Stimulated activated CD4-positive, alpha-beta T cell treated with anti-CD3 and anti-CD28 coated beads, Interleukin-1b, Interleukin-23, amount 100 ng/mL, for 1 hour (primary cell): ENCODE measurements at places on chromosomes 4 and X.

DNA sequence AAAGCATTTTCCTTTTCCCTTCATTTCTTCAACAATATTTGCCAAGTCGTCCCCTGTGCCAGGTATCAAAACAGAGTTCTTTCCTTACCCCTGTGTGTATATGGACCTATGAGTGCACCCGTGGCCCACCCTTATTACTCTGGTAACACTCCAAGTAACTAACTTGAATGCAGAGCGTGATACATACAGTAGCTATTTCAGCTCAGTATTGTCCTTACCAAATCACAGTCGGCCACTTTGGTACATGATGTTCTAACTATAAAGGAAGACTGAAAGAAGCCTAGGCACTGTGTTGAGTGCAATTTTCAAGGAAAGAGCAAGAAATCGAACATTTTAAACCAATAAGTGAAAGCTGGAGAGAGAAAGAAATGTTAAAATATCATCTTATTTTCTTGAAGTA is 88.4 kb downstream of the ARX start:
- no peak for DNase-seq

DNA sequence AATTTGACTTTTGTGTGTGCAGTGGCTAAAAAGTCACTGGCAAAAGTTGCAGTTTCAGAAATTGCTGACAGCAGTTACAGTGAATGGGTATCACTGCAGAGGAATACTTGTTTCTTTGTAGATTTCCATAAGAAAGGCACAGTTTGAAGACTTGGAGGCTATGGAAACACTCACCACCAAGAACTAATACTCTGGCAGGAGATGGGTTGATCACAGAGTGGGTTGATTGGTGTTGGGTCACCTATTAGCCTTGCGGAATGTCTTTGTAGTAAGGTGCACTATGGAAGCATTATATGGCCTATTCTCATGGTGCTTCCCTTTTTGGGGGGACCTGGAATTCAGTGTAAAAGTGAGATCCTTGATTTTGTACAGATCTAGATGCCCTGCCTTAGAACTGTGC is 502.8 kb downstream of the CFAP47 start:
- no peak for DNase-seq

DNA sequence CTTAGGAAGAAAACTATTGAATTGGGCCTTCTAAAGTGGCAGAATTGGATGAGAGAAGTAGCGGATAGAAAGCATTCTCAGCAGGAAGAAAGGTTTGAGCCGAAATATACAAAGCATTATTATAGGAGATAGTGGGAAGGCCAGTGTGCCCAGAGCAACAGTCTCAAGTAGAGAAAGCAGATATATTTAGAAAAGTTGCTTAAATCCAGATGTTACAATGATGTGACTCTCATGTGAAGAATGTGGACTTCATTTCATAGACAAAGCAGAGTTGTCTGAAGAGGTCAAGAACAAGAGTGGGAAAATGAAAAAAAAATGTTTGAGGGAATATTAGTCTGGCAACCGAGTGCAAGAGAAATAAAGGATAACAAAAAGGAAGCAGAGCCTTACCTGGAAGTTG is 66.9 kb downstream of the SYNPO2 start:
- no peak for DNase-seq

GRCh38 chr4:113623274-113623894 is 138.2 kb downstream of the CAMK2D start:
- DNase-seq = no peak

DNA sequence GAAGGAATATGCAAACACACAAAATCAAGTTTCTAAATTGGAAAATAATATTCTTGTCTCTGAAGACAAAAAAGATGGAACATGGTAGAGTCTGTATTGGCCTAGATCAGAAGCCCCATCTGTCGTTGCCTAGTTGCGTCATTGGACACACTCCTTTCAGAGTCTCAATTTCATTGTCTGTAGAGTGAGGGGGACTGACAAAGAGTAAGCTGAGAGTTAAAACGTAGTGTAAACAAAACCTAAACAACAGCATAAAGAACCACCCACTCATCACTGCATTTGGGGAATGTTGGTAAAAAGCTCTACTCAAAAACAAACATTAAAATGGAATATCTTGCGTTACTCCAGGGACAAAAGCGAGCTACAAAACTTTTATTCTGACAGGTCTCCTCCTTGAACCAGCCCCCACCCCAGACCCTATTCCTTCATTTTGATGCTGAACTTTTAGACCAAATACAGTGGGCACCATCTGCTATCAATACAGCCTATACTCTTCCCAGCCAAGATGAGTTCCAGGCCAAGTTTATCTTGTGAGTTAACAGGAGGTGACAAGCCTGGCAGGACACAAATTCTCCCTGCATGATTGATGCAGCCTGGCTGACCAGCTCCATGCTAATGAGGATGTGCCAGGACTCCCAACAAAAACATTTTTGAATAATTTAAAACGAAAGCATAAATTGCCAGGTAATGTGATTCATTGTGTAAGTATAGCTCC is 125.2 kb downstream of the COL25A1 start:
- no peak for DNase-seq

GRCh38 chrX:2714551-2714950 is 23.5 kb downstream of the CD99 start:
- no peak for DNase-seq

GRCh38 chr4:19348746-19349145 is 903.0 kb upstream of the SLIT2 start:
- no peak for DNase-seq

- DNase-seq = no peak
Observed at GRCh38 chr4:165610679-165611437, 232.1 kb downstream of the CPE start.

DNA sequence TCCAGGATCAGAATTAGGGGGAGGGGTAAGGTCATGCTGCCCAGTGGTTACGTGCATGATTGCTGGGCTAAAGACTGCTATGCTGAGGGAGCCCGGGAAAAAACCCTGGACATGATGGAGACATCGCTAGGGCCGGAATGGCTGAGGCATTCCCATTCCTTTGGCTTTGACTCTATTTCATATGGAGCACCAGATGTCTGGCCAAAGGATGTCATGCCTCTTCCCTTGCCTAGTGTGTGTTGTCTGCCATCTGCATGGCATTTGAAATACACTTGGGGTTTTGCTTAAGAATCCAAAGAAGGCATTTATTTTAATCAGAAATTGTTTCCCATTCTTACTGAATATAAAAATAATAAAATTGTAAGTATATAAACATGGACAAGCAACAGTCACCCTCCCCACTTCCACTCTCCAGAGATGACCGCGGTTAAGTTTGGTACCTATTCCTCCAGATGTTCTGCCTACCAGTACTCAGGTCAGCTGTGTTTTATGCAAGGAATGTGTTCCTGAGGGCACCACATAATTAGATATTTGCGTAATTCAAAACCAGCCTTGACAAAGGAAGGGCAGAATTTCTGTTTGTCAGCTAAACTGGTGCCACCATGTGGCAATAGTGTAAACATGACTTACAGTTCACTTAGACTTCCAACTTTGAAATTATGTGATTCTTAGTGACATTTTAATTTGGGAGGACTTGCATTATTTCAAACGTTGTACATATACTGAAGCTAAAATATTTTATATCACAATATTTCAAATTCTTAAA is 105.9 kb downstream of the CT47B1 start:
- DNase-seq = no peak

DNA sequence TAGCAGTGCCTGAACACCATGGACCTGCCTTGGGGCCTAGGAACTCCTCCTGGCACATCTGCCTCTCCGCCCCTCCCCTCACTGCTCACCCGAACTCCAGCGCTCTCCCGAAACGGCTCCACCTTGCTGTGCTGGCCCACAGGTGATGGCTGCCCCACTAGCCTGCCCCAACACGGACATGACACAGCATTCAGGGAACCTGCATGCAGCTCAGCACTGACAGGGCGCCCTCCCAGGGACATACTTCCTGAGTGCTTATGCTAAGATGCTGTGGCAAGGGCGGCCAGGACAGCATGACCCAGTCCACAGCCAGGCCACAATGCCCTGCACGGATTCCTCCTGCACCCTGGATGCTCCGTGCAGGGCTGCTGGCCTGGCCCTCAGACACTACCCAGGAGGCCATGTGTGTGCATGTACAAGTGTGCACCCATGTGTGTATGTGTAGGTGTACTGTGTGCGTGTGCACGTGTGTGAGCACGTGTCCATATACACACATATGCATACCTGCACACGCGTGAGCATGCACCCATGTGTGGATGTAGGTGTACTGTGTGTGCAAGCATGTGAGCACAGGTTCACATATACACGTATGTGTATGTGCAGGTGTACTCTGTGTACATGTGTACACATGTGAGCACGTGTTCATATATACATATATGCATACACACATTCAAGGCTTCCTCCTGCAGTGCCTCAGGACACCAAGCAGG is 6.0 kb downstream of the TMEM271 start:
- no peak for DNase-seq

DNA sequence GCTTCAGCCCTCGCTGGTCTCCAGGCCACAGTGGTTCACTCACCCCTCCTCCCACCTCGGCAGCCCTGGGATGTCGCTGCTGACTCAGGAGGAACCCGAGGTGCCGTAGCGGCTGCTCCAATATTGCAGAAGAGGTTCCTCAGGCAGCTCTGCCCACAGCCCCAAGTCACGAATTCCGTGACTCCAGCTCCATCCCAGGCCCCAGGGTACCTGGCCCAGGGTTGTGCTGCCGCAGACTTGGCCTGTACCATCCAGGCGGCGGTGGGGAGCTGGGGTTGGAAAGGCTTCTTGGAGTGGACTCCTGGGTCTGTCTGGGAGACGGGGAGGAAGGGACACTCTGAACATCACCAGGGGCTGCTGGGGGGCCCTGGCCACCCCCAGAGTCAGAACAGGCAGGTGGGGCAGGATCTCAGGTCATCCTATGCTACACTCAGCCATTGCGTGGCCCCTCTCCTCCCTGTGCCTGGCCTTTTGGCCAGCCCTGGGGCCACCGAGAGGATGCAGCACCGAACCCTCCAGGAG is 728 bp upstream of the HGFAC start:
- no peak for DNase-seq

GRCh38 chrX:77527233-77528001 is 80.2 kb downstream of the FGF16 start:
- no peak for DNase-seq

GRCh38 chr4:176988226-176988625 is 195.5 kb upstream of the VEGFC start:
- DNase-seq = no peak

- no peak for DNase-seq
Observed at GRCh38 chr4:171847751-171848150, 34.5 kb downstream of the GALNTL6 start.

DNA sequence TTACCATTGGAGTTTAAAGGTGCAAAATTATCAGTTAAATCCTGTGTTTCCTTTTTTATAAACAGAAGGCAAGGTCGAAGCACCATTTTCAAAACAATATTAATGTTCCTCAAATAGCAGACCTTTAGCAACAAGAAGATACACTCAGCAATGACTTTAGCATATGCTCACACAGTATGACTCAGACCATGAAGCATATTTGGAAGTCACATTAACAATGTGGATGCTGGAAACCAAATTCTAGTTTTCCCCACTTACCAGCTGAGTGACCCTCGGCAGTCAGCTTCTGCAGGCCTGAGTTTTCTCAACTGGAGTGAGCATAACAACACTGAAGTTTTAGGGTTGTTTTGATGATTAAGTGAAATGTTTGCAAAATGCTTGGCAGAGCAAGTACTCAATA is 130.5 kb downstream of the ANK2 start:
- no peak for DNase-seq

DNA sequence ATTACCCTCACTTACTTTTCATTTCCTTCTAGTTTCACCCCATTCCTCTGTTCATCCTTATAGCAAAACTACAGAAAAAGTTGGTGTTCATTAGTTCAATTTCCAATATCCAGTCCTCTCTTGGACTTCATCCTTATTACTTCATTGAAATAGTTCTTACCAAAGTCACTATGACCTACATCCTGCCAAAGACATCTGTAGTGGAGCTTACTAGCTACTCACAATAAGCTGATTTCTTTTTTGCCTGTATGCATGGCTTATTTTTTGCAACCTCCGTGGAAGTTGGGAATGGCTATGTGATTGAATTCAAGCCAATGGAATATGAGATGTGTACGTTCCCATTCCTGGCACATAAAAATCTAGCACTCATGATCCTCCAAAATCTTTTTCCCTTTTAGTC is 4.6 kb upstream of the CDKL2 start:
- no peak for DNase-seq
